Activated CD4-positive, alpha-beta T cell treated with anti-CD3 and anti-CD28 coated beads, Interleukin-10, Interleukin-2, amounts not matched to agents 100 ng/mL and 50 ng/mL, durations not matched to agents 16 hours and 8 hours (primary cell): ENCODE measurements at places on chromosomes 2 and 18.

- DNase-seq: no peak
Measured at GRCh38 chr2:206562375-206562774, 79.9 kb upstream of the FAM237A start.

- no peak for DNase-seq
Measured at GRCh38 chr18:10381516-10381915, 72.9 kb upstream of the APCDD1 start.

GRCh38 chr2:108898315-108899082 lies 90.5 kb downstream of the EDAR start:
- peak; percentile 29 for DNase-seq

DNA sequence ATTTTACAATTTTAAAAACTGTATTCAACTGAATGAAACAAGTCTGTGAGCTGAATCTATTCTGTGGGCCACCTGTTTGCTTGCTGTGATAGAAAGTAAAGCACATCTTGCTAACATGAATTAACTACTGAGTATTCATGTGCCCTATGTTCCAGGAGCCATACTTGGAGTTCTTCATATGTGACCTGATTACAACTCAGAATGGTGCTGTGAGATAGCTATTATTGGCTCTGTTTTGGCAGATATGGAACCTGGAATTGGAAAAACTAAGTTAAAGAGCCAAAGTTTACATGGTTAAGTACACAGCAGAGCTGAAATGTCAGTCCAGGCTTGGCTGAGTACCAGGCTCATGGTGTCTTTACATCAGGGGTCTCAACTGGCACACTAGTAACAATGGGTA lies 253.7 kb downstream of the AGPS start:
- DNase-seq: no peak

GRCh38 chr18:68447286-68447685 lies 267.6 kb downstream of the TMX3 start:
- DNase-seq: no peak

DNA sequence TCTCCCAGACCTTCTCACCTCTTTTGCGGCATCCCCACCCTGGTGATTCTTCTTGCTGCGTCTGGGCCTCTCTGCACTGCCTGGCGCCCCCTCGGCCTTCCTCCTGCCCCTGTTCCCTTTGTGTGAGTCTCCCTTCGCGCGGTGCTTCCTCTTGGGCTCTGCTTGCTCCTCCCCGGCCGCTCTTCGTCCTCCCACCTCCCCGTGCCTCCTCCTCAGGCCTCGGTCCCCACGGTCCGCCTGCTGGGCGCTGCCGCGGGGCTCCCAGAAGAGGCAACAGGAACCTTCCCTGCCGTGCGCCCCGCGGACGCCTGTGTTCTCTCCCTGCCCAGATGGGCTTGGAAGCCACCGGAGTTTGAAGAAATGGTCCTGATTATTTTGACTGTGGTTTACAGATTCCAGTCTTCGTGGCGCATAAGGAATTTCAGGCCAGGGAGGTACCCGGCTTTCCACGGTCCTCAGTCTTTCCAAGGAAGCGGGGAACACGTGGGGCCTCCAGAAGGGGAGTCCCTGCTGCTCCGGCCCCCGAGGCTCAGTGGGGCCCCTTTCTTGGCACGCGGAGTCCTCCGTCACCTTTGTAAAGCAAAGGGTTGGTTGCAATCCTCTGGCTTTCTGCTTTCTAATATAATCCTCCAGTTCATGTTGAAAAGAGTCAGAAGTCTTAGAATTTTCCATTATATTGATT lies 13.1 kb downstream of the RNU2-63P start:
- DNase-seq: no peak

DNA sequence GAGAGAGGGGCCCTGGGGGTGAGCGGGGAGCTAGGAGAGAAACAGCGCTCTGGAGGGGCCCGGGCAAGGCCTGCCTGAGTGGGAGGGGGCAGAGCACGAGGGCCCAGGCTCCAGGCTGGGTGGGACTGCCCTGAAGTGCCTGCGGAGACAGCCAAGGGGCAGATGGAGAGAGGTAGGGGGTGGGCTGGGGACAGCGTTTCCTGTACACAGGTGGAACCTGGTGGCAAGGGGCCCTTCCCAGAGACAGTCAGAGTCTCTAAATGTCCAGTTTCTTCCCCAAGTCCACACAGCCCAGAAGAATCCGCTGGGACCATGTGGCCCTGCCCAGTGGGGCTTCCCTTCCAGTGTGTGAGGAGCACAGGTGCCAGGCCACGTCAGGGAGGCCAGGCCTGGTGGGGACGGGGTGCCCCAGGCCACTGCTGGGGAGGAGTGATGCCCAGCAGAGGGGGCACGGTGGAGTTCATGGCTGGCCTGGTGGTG lies 1.7 kb upstream of the GPR35 start:
- DNase-seq: no peak

GRCh38 chr2:128818248-128818647 lies 499.6 kb upstream of the HS6ST1 start:
- no peak for DNase-seq

GRCh38 chr2:19216676-19217602 lies 141.5 kb downstream of the OSR1 start:
- DNase-seq: no peak

DNA sequence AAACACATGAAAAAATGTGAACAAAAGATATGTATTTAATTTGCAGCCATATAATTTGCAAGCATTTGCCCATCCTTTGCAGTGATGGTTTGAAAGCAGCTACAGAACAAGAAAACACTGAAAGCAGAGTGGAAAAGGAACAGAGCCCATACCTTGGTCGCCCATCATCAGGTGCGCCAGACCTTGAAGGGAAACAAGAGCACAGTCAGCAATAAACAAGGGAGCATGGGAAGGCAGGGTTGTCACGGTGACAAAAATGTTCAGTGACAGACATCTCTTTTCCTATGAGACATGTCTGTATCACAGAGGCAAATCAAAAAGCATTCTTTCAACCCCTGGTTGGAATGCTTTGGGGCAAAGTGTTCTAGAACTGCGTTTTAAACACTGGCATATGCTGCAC lies 109.4 kb downstream of the NRXN1 start:
- DNase-seq: no peak

DNA sequence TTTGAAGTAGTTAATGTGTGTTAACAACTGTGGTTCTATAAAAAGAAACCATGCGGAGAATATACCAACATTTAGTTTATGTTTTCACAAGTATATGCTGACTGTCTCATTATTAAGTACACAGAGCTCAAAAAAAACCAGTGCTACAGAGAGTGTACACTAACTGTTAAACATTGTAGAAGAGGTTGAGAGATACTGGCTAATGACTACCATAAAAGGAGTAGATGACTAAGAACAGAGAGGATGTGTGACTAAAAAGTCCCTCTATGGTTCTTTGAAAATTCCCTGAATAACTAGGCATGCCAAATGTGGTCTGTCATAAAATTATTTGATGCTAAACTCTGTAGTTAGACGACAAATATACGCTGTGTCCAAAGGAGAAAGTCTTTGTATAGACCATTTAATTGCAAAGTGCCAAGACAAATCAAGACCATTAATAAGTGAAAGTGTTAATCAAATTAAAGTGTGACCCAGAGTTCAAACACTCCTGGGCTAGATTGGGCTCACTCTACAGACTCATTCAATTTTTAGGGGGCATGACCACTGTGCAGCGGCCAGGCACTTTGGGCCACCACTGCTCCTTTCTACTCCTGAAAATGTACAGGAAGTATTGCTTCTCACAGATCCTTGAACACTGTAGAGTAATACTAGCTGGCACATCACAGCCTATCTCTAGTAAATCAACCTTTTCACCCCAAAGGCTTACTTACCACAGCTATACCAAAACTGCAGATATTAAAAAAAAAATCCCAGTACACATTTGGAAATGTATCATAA lies 45.1 kb upstream of the SERTAD2 start:
- peak; percentile 91 for DNase-seq

GRCh38 chr18:44840058-44840790 lies 159.5 kb downstream of the SETBP1 start:
- DNase-seq: no peak

DNA sequence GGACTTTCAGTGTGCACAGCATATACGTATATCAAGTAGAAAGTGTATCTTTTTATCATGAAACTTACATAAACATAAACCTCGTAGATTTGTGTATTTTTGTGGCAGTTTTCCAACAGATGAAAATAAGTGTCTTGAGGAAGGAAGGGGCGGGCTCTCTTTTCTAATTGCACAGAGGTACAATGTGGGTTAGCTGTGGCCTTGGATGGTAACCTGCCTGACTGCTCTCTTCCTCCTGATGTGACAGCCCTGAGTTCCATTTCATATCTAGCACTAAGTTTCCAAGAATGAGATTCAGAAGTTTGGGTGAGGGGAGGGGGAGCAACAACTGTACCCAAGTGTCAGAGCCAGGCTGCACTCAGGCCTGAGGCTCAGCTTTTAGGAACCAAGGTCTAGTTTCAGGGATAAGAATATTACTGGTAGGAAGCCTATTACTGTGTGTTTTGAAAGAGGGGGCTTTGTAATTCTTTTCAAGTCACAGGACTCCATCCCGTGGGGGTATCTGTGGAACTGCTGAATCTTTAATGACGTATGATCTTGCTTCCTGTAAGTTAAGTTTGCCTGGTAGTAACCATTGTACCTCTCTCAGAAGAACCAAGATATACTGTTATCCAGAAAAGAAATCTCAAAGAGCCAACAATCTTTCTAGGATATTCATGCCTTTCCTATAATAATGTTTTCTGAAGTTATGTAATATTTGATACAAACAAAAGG lies 483.7 kb downstream of the PTPRM start:
- DNase-seq: no peak

DNA sequence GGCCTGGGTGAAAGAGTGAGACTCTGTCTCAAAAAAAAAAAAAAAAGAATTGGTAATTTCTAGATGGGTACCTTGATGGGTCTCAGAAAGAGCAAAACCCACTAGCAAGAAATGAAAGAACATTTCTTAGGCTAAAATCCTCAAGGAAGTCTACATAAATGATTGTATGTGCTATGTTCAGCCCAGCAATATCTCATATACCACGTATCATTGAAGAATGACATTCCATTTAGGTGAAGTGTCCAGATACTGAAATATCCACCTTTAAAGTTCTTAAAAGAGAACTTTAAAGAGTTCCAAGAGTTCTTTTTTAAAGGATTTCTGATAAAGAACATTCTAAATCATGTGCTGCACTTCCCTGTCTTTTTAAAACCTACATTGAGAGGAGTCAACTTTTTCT lies 19.2 kb downstream of the NRP2 start:
- DNase-seq: no peak

DNA sequence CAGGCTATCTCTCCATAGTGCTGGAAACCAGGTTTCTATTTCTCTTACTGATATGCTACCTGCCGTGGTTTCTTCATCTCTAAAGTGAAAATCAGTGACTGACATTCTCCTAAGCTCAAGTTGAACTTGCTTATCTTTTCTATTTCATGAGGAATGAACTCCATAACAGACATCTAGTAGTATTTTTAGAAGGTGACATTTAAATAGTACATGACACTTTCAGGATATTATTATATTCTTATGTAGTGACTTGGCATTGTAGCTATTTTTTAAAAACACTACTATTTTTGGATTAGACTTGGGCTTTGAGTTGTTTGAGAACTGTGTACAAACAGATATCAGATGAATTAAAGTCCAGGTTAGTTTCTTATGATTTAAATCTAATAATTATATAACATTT lies 1381.8 kb downstream of the DSC3 start:
- no peak for DNase-seq

GRCh38 chr18:50989711-50990110 lies 21.9 kb downstream of the ELAC1 start:
- DNase-seq: no peak

GRCh38 chr2:171492664-171493063 lies 29.6 kb upstream of the CYBRD1 start:
- no peak for DNase-seq

GRCh38 chr2:225400546-225401400 lies 1.3 kb downstream of the NYAP2 start:
- DNase-seq: no peak

DNA sequence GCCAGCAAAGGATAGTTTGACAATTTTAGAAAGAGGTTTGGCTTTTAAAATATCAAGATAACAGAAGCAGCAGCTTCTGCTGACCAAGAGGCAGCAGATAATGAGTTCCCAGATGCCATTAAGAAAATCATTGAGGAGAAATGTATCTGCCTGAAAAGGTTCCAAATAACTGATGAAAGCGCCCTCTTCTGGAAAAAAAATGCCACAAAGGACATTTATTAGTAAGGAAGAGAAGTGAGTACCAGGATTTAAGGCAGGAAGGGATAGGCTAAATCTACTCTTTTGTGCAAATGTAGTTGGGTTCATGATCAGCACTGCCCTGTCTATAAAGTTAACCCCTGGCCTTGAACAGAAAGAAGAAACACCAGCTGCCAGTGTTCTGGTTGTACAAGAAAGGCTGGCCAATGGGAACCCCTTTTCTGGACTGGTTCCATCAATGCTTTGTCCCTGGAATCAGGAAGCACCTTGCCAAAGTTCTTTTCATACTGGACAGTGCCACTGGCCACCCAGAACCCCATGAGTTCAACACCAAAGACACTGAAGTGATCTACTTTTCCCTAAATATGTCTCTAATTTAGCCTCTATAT lies 40.6 kb downstream of the DHX57 start:
- peak; percentile 42 for DNase-seq

- no peak for DNase-seq
Measured at GRCh38 chr2:144504218-144504641, 15.7 kb downstream of the ZEB2 start.

- DNase-seq: no peak
Measured at GRCh38 chr2:178450524-178450773, 526 bp downstream of the PRKRA start.

- DNase-seq: no peak
Measured at GRCh38 chr18:22490429-22490846, 72.7 kb upstream of the CTAGE1 start.

DNA sequence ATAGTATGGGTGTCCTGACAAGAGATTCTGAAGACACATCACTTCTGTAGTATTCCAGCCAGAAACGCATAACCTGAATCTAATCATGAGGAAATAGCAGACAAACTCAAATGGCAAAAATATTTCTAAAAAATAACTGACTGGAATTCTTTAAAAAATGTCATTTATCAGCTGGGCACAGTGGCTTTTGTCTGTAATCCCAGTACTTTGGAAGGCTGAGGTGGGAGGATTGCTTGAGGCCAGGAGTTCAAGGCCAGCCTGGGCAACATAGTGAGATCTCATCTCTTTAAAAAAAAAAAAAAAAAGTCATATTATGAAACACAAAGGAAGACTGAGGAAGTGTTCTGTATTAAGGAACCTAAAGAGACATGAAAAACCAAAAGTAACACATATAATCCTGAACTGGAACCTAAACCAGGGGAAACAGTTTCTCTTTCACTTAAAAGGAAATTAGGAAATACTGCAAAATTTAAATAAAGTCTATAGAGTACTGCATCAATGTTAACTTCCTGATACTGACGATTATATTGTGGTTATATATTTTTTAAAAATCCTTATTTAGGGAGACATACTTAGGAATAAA lies 29.9 kb downstream of the SESTD1 start:
- DNase-seq: no peak
